HEK293T (cell line): ENCODE measurements at places on chromosomes 3 and 15.

DNA sequence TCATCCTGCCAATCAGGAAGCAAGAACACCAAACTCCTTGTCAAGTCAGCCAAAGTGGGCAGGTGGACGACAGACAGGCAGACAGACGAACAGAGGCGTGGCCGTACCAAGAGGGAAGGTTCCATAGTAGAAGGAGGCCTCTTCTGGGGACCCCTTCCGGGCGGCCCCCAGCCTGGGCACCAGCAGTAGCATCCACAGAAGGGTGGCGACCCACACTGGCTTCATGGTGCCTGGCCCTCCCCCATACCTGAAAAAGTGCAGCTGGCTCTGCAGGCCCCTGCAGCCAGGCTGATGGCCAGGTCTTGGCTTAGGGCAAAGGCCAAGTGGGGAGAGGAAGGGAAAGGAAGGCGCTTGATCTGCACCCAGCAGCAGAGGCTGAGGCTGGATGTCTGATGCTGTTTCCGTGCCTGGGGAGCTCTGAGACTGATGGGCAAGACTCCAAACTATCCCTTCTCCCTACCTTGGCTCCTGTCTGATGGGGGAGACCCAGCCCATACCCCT, 607 bp downstream of the LCTL start:
- DNase-seq = no peak

DNA sequence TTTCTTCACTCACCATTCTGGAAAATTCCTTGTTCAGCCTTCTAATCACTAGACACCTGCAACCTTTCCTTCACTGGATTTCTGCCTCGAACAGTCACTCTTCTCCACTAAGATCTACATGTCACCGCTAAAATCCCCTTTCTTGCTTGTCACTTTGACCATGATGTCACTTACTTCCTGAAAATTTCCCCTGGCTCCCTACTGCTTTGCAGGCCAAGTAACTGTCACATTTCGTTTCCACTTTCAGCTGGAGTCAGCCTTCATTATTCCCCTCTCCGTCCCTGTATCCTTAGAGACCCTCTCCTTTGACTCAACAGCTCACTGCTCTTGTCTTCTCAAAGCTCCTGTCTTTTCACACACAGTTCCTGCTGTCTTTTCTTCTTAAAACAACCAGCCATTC, 15.9 kb downstream of the CHL1 start:
- no peak for DNase-seq

- DNase-seq = no peak
Measured at GRCh38 chr3:120454076-120454689, 3.4 kb upstream of the FSTL1 start.

DNA sequence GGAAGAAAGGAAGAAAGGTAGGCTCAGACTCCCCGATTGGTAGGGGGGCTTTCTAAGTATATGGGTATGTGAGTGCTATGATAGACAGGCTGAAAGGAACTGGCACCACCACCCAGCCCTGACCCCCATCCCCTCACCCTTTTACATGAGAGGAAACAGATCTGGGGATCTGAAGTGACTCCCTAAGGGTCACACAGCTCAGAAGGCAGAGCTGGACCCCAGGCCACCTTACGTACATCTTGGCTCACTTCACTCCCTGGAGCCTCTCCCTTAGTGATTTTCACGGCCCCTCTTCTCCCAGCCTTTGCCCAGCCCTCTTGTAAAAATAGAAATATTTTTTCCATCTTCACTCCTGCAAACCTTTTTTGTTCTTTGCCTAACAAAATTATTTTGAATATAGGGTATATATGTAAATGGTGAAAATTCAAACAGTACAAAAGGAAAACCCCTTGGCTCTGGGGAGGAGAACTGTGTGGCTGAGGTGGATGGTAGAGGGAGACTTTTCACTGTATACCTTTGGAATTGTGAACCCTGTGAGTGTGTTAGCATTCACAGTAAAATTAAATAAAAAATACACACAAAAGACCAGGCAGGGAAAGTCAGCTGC, 34.8 kb upstream of the POLG start:
- no peak for DNase-seq

DNA sequence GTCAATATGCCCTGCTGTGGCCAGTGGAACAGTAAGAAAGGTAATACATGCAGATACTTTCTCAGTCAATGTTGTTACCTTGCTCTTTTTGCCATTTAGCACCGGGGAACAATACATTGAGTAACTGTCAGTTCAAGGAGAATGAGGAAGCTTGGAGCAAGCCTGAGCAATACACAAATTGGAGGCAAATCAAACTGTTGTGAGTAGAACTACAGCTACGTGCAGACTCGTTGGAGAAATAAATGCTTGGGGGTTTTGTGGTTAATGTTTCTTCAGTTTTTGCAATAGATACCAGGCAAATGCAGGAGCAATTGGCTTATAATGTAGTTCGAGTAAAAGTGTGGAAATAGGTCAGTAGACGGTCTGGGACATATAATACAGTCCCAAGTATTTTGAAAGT, 587.3 kb upstream of the ROBO1 start:
- DNase-seq = no peak

DNA sequence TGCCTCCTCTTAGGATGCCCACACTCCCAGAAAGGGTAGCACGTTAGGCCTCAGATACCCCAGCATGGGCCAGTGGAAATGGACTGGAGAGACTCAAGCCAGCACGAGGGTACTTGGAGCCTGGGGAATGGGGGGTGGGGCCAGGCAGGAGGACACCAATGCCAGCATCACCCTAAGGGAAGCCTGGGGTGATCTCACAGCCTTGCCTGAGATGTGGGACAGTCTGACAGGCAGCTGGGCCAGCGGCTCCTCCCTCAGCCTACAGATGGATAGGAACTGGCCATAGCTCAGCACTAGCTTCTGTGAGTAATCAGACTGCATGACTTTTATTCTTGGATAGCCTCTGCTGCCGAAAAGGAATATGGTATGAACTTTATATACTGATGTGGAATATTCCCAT, 59.6 kb upstream of the MRPS22 start:
- no peak for DNase-seq

- no peak for DNase-seq
Measured at GRCh38 chr3:64922213-64922612, 234.4 kb upstream of the ADAMTS9 start.

- DNase-seq = no peak
Measured at GRCh38 chr15:35663956-35664355, 118.0 kb upstream of the DPH6 start.

GRCh38 chr15:33941279-33942063, 26.8 kb upstream of the CHRM5 start:
- DNase-seq = no peak

DNA sequence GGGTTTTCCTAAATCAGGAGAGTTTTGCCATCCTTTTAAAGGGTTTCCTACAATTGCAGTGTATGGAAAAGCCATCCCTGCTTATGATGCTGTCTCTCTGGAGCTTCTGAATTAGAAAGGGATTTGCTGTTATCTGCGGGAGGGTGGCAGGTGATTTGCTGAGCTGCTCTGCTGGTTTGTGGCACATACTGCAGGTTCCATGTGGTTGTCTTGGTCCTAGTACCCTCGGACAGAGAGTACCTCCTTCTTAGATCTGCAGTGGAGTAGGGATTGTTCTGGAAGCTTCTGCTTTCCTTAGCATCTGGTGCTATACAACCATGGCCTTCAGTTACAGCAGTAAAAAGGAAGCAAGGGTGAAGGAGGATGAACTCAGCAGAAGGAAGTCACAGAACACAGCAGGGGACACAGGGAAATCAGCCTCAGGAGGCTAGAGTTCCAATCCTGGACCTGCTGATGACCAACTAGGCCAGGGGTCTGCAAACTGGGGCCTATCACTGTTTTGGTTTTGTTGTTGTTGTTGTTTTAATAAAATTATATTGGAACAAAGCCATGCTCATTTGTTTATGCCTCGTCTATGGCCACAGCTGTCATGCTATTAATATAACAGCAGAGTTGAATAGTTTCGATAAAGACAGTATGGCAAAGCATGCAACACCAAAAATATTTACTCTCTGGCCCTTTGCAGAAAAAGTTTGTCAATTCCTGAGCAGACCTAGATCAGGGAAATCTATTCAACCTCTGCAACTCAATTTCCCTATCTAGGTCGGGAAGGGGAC, 39.5 kb downstream of the STARD5 start:
- DNase-seq = no peak

GRCh38 chr3:105417525-105418289, 51.0 kb downstream of the ALCAM start:
- no peak for DNase-seq
